Fibroblast of skin of scalp (primary cell): ENCODE measurements at places on chromosomes 3 and 15.

DNA sequence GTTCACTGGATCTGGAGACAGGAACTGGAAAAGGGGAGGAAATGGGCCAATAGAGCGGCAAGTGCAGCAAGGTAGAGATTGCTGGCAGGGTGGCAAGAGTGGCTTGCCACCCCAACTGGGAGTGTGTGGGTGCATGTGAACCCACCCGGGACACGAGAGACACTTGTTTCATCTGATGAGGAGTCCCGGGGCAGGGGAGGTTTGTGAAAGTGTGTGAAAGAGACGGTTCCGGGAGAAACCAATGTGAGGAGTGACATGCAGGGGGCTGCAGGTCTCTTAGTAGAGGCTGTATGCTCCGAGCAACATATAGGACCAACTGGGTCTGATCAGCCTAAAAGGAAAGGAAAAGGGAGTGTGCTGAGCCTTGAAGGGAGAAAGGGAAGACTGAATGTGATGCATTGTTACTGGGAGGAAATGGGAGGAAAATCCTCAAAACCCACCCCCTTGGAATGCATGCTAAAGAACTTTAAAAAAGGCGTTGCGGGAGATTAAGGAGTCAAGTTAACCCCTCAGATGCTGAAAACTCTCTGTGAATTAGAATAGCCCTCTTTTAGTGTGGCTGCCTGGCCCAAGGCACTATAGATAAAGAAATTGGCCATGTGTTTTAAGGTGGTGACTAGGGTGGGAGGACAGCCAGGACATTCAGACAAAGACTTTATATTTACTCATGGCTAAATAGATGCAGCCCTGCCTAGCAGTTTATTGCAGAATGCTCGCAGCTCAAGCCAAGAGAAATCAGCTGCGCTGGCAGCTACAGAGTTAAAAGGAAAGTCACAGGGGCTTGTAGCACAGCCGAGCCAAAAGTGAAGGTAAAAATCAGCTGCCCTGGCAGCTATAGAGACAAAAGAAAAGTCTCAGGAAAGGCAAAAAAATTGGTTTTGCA, 9.1 kb upstream of the SLC9C1 start:
- no peak for DNase-seq

GRCh38 chr15:49901996-49902684, 216.9 kb downstream of the ATP8B4 start:
- peak; percentile 54 for DNase-seq

- no peak for DNase-seq
Observed at GRCh38 chr3:77171026-77171425, 131.1 kb downstream of the ROBO2 start.

DNA sequence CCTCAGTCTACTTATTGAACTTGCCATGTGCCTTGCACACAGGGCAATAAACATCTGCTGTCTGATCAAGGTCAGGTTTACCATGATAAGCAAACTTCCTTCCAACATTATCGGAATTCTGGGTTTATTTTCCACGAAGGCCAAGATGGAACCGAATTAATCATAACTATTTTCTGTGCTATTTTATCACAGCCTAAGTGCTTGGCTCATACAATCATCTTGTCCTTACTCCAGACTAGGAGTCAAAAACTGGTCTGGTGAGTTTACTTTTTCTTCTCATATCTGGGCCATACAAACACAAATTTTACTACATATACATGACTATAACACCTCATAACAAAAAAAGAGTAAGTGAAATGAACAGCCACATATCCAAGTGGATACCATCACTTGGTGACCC, 2.3 kb downstream of the FBN1 start:
- no peak for DNase-seq

- DNase-seq: no peak
Observed at GRCh38 chr15:51181221-51181620, 86.5 kb upstream of the TNFAIP8L3 start.

GRCh38 chr15:69346112-69346511, 47.4 kb downstream of the PAQR5 start:
- peak; percentile 73 for DNase-seq

- DNase-seq: peak; percentile 12
Observed at GRCh38 chr3:119497820-119498185, 544 bp upstream of the TIMMDC1 start.
